ENCODE measurements at places on chromosomes 5 and 9. TPM values are rescaled to one million over a fixed set of nuclear protein-coding genes. Genes with fewer than 3 reads are reported as not detected.

PKN3 gene
- 7.4 TPM for total RNA-seq

ADRB2 gene
- total RNA-seq = 8.0 TPM

TERT gene
- total RNA-seq = 0.62 TPM

SOWAHA gene
- 0.10 TPM for total RNA-seq

ENTPD8 gene
- total RNA-seq = not detected

C5orf52 gene
- not detected for total RNA-seq

PCDHA8 gene
- total RNA-seq = not detected

AIF1L gene
- 1.4 TPM for total RNA-seq

PFN3 gene
- not detected for total RNA-seq

ADAMTSL2 gene
- total RNA-seq = 0.10 TPM

SLCO6A1 gene
- total RNA-seq = not detected

CATSPER3 gene
- total RNA-seq = not detected

OR5C1 gene
- total RNA-seq = not detected

Data from M059J (cell line).